ENCODE measurements at places on chromosomes 6 and 20.

GRCh38 chr6:52500238-52501129 lies 76.4 kb downstream of the TRAM2 start:
- DNase-seq = no peak

DNA sequence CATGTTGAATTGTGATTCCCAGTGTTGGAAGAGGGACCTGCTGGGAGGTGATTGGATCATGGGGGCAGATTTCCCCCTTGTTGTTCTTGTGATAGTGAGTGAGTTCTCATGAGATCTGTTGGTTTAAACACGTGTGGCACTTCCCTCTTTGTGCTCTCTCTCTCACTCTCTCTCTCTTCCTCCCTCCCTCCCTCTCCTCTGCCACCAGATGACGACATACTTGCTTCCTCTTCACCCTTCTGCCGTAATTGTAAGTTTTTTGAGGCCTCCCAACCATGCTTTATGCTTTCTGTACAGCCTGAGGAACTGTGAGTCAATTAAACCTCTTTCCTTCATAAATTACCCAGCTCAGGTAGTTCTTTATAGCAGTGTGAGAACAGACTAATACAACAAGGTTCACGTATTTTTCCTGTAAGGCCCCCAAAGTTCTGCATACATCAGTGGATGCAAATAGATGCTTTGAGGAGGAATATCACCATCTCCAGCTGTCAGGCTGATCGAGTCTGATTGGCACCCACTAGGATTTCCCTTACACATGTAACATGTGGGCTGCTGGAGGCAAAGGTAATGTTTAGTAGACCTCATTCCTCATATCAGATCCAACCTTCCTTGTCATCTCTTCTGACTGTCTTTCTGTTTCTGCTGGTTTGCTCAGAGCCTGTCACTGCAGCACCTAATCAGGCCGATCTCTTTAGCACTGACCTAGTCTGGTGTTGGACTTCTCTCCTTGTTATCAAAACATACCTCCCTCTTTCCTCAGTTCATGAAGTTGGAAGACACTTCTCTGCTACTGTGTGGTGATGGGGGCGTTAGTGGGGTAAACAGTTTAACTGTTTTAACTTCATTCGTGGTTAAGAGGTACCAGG lies 54.3 kb upstream of the BACH2 start:
- DNase-seq = no peak

GRCh38 chr6:34934516-34934915 lies 45.5 kb downstream of the ANKS1A start:
- no peak for DNase-seq

DNA sequence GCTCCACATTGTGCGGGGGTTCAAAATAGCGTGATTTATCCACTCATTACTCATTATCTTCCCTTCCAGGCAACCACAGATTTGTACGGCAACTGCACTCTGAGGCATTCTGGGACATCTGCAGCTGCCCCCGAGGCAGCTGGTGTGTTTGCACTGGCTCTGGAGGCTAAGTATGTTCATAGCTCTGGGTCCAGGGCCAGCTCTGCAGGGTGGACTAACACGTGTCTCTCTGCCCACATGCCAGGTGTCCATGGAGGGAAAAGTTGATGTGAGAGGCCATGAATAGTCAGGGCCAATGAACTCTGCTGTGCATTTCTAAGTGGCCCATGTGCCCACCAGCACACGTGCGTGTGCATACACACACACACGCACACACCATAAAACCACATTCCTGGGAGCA lies 74.9 kb downstream of the BFSP1 start:
- no peak for DNase-seq

- DNase-seq = no peak
These were observed 521.4 kb upstream of the JAG1 start for GRCh38 chr20:11195169-11195568.

GRCh38 chr6:36851149-36851614 lies 11.9 kb upstream of the CPNE5 start:
- no peak for DNase-seq

- no peak for DNase-seq
These were observed 68.7 kb upstream of the CD83 start for GRCh38 chr6:14048837-14049236.

- DNase-seq = no peak
These were observed 523.4 kb upstream of the CDH4 start for GRCh38 chr20:60728705-60729104.

- no peak for DNase-seq
These were observed 3.2 kb upstream of the NPBWR2 start for GRCh38 chr20:64110411-64111068.

DNA sequence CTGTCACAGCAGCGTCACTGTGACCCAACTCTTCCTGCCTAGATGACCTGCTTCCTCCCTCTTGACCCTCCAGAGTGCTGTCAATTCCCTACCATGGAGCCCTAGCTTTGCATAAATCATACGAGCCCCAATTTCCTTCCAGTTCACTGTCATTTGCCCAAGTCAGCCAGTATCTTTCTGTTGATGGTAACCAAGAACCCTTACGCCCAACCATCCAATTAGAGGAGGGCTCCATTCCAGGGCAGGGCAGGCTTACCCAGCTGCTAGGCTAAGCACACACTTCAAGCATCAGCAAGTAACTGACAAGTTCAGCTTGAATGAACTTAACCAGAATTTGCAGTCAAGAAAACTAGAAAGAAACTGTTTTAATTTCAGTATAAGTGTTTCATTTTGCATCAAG lies 25.7 kb downstream of the WFDC3 start:
- no peak for DNase-seq

DNA sequence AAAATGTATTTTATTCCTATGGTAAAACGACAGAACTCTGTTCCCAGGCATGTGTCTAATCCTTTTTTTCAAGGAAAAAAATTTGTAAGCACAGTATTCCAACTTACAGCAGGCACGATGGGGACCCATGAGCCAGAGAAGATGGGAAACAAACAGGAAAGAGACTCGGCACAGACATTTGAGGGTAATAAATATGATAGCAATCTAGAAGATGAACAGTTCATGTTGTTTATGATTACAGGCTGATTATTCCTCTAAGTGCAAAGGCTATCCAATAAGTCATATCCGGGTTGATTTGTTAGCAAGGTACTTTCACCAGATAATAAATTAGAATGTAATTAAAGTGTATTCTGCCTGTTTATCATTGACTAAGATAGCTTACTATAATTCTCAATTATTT lies 43.2 kb downstream of the PDSS2 start:
- DNase-seq = no peak

DNA sequence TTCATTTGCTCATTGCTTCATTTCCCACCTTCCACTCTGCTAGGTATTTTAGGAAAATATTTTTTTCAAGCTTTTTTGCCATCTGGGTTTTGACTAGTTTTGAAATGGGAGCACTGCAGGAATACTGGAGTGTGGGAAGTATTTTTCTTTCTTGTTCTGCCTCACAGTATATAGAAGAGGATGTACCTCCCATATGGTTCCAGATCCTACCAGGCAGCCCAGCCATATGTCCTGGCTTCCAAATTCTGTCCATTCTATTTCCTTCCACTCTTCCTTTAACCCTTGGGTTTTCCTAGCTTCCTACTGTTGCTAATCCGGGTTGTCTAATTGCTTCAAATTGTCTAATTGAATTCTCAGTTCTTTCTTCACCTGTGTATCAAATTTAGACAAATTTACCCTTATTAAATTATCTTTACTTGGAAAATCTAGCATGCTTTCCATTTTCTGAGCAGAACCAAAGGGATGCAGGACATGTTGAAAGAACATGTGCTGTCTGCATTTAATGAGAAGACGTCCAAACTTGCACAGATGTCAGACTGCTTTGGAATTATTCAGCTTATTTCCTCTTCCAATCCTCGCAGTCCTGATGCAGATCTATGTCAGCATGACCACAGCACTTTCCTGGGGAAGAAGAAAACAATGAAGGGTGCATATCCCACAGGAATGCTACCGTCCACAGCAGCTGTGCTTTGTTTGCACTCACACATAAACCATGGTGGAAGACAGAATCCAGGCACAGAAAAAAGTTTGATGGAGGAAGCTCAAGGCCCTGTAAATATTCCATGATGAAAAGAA lies 1273.9 kb upstream of the MAP3K7 start:
- no peak for DNase-seq

- no peak for DNase-seq
These were observed 20.5 kb upstream of the IP6K3 start for GRCh38 chr6:33766921-33767907.

- no peak for DNase-seq
These were observed 108.9 kb downstream of the COL12A1 start for GRCh38 chr6:75096966-75097365.

- DNase-seq = no peak
These were observed 69.4 kb upstream of the CLDN20 start for GRCh38 chr6:155194399-155194798.

GRCh38 chr6:140475086-140475485 lies 1100.6 kb upstream of the CITED2 start:
- no peak for DNase-seq

- DNase-seq = no peak
These were observed 440.2 kb downstream of the TBC1D32 start for GRCh38 chr6:120894077-120894476.

DNA sequence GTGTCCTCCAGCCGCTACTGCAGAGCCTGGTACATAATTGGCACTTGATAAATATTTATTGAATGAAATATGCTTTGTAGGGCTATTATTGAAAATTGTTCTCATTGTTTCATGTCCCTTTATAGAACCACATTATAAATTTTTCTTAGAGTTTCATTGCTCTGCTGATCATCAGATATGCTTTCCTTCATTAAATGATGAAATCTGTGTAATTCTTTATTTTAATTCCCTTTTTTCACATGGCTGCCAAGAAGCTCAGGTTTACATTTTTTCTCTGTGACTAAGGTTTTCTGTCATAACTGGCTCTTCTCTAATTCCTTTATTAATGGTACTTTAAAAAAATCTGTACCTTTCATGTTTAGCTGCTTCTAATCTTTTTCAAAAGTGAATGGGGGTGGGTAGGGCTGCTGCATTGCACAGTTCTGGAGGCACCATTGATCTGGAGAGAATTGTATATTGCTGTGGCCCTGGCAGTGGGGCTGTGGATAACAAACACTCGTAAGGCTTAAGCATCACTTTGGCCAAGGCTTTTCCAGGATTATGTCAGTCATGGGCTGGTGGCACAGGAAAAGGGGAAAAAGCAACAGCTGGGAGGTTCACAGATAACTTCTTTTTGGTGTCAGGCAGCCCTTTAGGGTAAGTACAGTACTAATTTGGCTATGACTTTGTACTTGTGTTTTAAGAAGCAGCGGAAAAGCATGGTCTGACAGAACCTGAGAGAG lies 43.8 kb downstream of the ARFGEF2 start:
- DNase-seq = no peak

DNA sequence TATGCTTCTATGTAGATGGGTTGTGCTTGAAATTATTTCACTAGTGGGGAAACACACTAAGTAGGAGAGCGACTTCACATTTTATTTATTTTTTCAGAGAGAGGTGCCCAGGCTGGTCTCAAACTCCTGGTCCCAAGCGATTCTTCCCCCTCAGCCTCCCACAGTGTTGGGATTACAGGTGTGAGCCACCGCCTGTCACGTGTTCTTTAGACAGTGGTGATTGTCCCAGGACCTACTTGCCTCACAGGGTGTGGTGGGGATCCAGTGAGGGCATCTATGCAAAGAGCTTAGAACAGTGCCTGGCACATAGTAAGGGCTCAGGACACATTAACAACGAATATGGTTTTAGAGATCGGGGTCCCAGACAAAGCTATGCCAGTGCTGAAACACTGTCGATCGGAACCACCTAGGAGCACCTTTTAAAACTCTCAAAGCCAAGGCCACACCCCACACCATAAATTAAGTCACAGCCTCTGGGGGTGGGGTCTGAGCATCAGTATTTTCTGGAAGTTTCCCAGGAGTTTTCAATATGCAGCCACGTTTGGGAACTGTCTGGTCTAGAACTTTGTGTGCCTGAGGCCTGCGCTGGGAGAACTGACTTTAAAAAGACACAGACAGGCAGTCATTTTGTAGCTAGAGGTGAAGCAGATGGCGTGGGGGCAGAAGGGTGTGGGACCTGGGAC lies 4.8 kb upstream of the BCAS4 start:
- DNase-seq = peak; percentile 66
